ENCODE measurements at places on chromosomes 12 and 14.

GRCh38 chr14:29273513-29273912 is 506.9 kb downstream of the FOXG1 start:
- no peaks in the 10 kb centered on the region for H3K4me1 ChIP-seq
- no peak for DNase-seq
- H3K36me3 ChIP-seq = no peaks in the 10 kb centered on the region

DNA sequence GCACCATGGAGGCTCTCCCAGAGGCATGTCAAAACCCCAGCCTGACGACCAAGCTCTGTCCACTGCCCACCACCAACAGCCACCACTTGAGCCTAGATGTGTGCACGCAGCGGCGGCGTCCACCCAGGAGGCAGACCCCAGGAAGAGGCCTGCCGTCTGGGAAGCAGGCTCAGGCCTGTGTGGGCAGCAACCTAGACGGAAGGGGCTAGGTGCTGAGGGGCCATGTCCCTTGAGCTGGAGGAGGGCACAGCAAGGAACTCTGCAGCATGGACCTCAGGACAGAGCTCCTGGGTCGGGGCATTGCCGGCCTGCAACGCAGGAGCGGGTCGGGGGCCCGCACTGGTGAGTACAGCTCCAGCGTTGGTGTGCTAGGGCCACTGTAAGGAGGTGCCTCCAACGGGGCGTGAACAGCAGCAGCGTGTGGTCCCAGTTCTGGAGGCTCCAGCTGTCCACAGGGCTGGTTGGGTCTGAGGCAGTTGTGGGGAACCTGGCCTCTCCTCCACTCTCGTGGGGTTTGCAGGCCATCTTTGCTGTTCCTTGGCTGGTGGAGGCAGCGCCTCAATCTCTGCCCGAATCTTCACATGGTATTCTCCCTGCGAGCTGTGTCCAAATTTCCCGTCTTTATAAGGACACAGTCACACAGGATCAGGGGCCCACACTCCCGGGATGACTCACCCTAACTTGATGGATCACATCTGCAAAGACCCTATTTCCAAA is 20.5 kb downstream of the ZBTB42 start:
- H3K4me1 ChIP-seq = peaks cover 16% of the 10 kb centered on the region
- DNase-seq = no peak
- no peaks in the 10 kb centered on the region for H3K36me3 ChIP-seq
- no peak overlapping the region for H3K4me3 ChIP-seq

DNA sequence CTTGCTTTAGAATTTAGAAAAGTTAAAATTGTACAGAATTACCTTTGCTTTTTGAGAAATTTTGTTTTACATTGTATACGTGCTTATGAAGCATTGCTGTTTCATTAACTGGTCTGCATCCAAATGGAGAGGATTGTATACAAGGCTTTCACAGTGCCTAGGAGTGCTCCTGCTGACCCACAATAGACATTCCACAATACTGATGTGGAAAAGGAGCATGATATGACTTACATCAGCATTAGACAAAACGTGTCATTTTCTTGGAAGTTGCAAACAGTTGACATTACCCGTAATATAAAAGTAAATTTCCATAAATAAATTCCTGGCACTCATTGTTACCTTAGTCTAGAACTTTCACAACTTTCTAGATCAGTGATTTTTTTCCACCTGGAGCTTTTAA is 1.9 kb downstream of the PRKD1 start:
- no peak for DNase-seq
- no peaks in the 10 kb centered on the region for H3K27me3 ChIP-seq
- H3K27ac ChIP-seq = no peak overlapping the region

- no peaks in the 10 kb centered on the region for H3K4me1 ChIP-seq
- no peak overlapping the region for H3K4me3 ChIP-seq
These were observed 49.2 kb upstream of the EIF5 start for GRCh38 chr14:103284574-103285467.

GRCh38 chr14:100849115-100849781 is 23.3 kb downstream of the MEG3 start:
- H3K27ac ChIP-seq = no peak overlapping the region
- no peaks in the 10 kb centered on the region for H3K36me3 ChIP-seq
- DNase-seq = no peak
- no peak overlapping the region for H3K4me3 ChIP-seq
- H3K27me3 ChIP-seq = no peaks in the 10 kb centered on the region

GRCh38 chr12:117363953-117364486 is 2.6 kb upstream of the NOS1 start:
- H3K4me1 ChIP-seq = no peaks in the 10 kb centered on the region
- no peaks in the 10 kb centered on the region for H3K27me3 ChIP-seq
- DNase-seq = no peak
- no peak overlapping the region for H3K4me3 ChIP-seq

GRCh38 chr12:127358888-127359287 is 908.1 kb upstream of the TMEM132C start:
- no peak for DNase-seq
- H3K4me1 ChIP-seq = no peaks in the 10 kb centered on the region
- no peaks in the 10 kb centered on the region for H3K27me3 ChIP-seq
- no peak overlapping the region for H3K4me3 ChIP-seq
- H3K36me3 ChIP-seq = no peaks in the 10 kb centered on the region
- no peak overlapping the region for H3K27ac ChIP-seq

- no peaks in the 10 kb centered on the region for H3K36me3 ChIP-seq
- peak overlapping the region; percentile 2 for H3K4me3 ChIP-seq
- H3K4me1 ChIP-seq = peaks cover 73% of the 10 kb centered on the region
- H3K27me3 ChIP-seq = no peaks in the 10 kb centered on the region
These were observed 46.7 kb upstream of the PNMA1 start for GRCh38 chr14:73760598-73761586.

GRCh38 chr12:64749461-64750200 is 9.6 kb downstream of the GNS start:
- H3K4me1 ChIP-seq = peaks cover 20% of the 10 kb centered on the region
- no peak overlapping the region for H3K4me3 ChIP-seq
- H3K27me3 ChIP-seq = no peaks in the 10 kb centered on the region
- DNase-seq = no peak

DNA sequence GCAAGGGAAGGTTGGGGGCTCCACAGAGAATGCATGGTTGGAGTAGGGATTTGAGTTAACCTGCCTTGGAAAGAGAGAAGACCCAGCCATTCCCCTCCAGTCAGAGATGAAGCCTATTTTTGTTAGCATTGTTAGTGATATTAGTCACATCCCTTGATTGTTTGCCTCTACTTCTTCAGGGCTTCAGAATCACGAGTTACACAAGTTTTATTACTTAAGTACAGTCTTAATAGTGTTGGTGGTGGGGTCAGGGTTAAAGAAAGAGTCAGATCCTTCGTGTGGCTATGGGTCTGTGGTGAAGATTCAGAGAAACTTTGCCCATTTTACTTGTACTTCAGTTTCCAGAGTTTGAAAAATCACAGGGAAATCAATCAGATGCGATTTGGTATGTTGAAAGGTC is 363.1 kb downstream of the LRIG3 start:
- peaks cover 4% of the 10 kb centered on the region for H3K27me3 ChIP-seq
- H3K4me1 ChIP-seq = no peaks in the 10 kb centered on the region
- H3K27ac ChIP-seq = no peak overlapping the region
- no peak overlapping the region for H3K4me3 ChIP-seq

- H3K4me3 ChIP-seq = no peak overlapping the region
- H3K36me3 ChIP-seq = no peaks in the 10 kb centered on the region
- H3K4me1 ChIP-seq = peaks cover 25% of the 10 kb centered on the region
These were observed 10.8 kb downstream of the COL2A1 start for GRCh38 chr12:47993491-47993890.

Measured in CD4-positive, alpha-beta memory T cell (primary cell).